ENCODE measurements at places on chromosomes 2 and 18. TPM values are rescaled to one million over a fixed set of nuclear protein-coding genes. Genes with fewer than 3 reads are reported as not detected.

PTH2R gene
- 1.4 TPM for total RNA-seq

HOXD1 gene
- not detected for total RNA-seq

PLCL1 gene
- total RNA-seq: 26.0 TPM

SKOR2 gene
- total RNA-seq: not detected

GTF2A1L gene
- 6.9 TPM for total RNA-seq

CNGA3 gene
- total RNA-seq: 4.4 TPM

ANKRD36B gene
- 260 TPM for total RNA-seq

DSC2 gene
- total RNA-seq: 5.9 TPM

SFT2D3 gene
- total RNA-seq: 11.7 TPM

TBR1 gene
- total RNA-seq: 53.7 TPM

TTC27 gene
- 29.0 TPM for total RNA-seq

ZEB2 gene
- 430 TPM for total RNA-seq

RUFY4 gene
- 0.78 TPM for total RNA-seq

RMDN2 gene
- 13.6 TPM for total RNA-seq

UGT1A9 gene
- not detected for total RNA-seq

Data from occipital lobe (tissue), 3 donors.